ENCODE measurements at places on chromosomes 2 and 18. TPM values are rescaled to one million over a fixed set of nuclear protein-coding genes. Genes with fewer than 3 reads are reported as not detected.

ANTXR1 gene
- total RNA-seq, result not detected

CCT4 gene
- total RNA-seq, result 88.0 TPM

DNA sequence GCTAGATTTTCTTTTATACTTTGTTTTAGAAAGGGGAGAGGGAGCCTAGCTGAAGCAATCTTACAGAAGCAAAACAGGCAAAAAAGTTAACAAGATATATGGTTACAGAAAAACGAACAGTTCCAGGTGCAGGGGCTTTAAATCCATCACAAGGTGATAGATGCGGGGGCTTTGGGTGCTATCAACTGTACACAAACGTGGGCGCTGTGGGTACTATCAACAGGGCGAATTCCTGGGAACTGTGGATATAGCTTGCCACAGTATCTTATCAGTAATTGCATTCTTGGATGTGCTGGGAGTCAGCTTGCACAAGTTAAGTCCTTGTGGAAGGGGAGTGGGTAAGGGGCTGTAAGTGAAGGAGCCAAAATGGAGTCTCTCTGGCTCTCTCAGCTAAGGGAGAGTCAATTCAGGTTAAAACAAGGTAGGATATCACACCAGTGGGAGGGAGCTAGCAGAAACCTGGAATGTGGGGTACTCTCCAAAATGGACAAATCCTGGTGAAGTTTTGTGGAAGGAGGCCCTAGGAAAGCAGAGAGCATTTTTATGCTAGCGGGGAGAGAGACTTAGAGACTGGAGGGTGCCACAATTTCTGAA lies 325.8 kb upstream of the SPHKAP start:
- DNase-seq, result no peak

TSGA10 gene
- 36.9 TPM for total RNA-seq

ANKRD62 gene
- total RNA-seq, result not detected

- no peak for DNase-seq
Measured at GRCh38 chr18:79516441-79516931, 120.8 kb downstream of the NFATC1 start.

GRCh38 chr18:75527848-75528685 lies 100.6 kb upstream of the SMIM21 start:
- no peak for DNase-seq

FBXO15 gene
- 3.7 TPM for total RNA-seq

LRP2 gene
- total RNA-seq, result not detected

- DNase-seq, result no peak
Measured at GRCh38 chr2:134366359-134366758, 112.5 kb downstream of the MGAT5 start.

DNA sequence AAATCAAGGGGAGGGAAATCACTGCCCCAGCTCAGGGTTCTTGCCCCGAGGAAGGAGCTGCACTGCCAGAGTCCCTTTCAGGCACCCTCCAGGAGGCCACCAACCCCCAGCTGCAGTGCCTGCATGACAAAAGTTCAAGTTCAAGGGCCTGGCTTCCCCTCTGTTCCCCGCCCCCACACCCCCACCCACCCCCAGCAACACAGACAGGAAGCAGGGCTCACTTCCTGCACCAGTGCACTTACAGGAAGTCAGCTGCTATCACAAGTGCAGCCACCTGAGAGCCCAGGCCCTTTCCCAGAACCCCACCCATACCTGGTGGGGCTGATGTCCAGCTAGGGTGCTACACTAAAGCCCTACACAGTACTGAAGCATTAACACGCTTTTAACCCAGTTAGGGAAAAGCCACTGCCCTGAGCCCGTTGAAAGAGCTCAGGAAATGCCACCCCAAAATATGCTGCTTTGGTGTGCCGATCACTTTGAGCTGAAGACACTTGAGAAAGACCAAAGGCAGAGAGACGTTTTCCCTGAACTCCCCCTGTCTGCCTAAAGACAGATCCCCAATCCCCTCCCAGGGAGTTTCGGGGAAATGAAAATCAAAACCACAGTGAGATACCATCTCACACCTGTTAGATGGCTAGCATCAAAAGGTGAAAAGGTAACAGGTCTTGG lies 109.9 kb upstream of the CAB39 start:
- DNase-seq, result peak; percentile 83

TRABD2A gene
- 11.3 TPM for total RNA-seq

CRYGC gene
- total RNA-seq, result not detected

GRCh38 chr18:54767098-54767497 lies 61.2 kb upstream of the RAB27B start:
- no peak for DNase-seq

DNA sequence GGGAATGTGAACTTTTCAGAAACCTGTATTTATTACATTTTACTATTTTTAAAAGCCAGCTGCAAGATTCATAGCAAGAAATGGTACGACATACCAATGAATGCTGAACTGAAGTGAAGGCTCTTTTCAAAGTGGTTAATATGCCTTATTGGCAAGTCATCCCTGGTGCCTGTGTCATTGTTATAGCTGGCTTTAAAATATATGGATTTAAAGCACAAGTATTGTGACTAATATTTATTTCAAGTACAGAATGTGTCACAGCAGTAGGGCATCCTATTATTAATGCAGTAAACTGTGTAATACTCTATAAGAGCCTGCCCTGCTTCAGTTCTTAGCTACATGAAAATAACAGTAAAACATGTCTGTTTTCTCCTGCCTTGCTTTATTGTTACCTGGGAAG lies 10.8 kb downstream of the TSHZ1 start:
- DNase-seq, result no peak

GRCh38 chr2:113060796-113061195 lies 1.8 kb downstream of the IL36RN start:
- no peak for DNase-seq

GRCh38 chr2:138564586-138565229 lies 63.1 kb downstream of the SPOPL start:
- no peak for DNase-seq

- DNase-seq, result no peak
Measured at GRCh38 chr18:46273861-46274260, 169.7 kb downstream of the HAUS1 start.

DSG2 gene
- not detected for total RNA-seq

DNA sequence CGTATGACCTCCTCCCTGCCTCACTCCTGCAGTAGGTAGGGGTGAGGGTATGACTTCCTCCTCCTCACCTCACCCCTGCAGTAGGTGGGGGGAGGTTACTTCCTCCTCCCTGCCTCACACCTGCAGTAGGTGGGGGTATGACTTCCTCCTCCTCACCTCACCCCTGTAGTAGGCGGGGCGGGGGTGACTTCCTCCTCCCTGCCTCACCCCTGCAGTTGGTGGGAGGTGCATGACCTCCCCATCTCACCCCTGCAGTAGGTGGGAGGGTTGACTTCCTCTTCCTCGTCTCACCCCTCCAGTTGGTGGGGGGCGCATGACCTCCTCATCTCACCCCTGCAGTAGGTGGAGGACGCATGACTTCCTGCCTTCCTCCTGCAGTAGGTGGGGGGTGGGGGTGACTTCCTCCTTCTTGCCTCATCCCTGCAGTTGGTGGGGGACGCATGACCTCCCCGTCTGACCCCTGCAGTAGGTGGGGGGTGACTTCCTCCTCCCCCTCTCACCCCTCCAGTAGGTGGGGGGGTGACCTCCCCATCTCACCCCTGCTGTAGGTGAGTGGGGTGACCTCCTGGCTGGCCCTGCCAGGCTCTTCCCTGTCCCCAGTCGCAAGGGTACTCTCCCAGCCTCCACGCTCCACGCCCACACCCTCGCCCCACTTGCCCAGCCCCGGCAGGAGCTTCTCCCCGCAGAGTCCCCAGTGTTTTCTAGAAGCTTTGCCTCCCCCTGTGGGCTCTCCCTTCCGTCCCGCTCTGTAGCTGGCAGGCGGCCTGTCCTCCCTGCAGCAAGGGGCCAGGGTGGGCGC lies 39.3 kb downstream of the TSHZ1 start:
- peak; percentile 56 for DNase-seq

DOK6 gene
- total RNA-seq, result not detected

- DNase-seq, result no peak
Measured at GRCh38 chr18:42024131-42024530, 69.1 kb downstream of the PIK3C3 start.

ERCC3 gene
- total RNA-seq, result 79.3 TPM

GRCh38 chr18:72820571-72820970 lies 47.2 kb downstream of the NETO1 start:
- DNase-seq, result no peak

DNA sequence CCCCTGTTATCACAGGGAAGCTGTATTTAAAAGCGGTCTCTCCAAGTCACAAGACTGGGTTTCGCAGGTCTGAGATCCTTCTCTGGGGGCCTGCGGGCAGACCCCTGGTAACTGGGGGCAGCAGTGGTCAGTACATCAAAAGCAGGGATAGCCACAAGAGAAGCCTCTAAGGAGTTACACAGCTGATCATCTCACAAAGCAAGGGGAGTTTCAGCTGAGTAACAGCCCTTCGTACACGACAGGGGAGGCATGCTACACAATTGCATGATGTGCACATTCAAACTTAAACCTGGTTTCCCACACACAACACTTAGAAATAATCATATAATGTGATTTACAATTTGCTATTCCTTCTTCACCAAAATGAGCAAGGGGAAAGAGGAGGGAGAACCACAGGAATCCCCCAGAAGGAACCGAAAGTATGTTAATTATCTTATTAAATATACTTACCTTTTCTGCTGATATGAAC lies 87.5 kb downstream of the TMEM131 start:
- peak; percentile 42 for DNase-seq
